ENCODE measurements at places on chromosomes 1 and 21.
A peak's percentile ranks its signal among the peaks of the same experiment; 100 is the strongest.

- DNase-seq: no peak
Observed at GRCh38 chr1:98763488-98764150, 102.1 kb downstream of the SNX7 start.

- DNase-seq: no peak
Observed at GRCh38 chr1:184329962-184330868, 56.6 kb upstream of the C1orf21 start.

DNA sequence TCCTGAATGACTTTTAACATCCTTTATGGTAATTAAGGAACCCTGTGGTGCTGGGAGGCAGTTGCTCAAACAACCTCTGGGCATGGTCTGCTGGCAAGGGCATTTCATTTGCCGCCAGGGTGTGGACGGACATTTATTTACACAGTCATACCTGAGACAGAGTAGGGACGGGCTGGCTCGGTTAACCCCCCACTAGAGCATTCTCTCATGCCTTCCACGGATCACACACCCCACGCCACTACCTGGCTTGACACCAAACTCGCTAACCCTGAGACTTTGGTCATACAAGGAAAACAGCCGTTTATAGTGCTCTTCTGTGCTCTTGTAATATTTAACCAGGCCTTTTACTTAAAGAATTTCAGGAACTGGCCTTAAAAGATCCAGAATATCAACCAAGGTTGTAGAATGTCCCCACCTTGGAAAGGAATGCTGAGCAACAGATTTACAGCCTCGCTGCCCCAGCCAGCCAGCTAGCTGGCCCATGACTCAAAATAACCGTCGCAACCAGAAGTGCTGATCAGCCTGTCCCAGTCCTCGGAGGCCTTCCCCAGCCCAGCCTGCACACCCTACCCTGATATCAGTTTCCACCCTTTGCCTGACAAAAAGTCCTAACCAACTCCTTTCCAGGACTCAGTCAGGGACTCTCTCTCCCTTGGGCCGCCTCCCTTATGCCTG, 6.5 kb upstream of the PDXK start:
- DNase-seq: peak; percentile 34

- no peak for DNase-seq
Observed at GRCh38 chr1:5954964-5955363, 37.3 kb downstream of the NPHP4 start.

- no peak for DNase-seq
Observed at GRCh38 chr1:116772648-116773045, 18.4 kb downstream of the CD2 start.

DNA sequence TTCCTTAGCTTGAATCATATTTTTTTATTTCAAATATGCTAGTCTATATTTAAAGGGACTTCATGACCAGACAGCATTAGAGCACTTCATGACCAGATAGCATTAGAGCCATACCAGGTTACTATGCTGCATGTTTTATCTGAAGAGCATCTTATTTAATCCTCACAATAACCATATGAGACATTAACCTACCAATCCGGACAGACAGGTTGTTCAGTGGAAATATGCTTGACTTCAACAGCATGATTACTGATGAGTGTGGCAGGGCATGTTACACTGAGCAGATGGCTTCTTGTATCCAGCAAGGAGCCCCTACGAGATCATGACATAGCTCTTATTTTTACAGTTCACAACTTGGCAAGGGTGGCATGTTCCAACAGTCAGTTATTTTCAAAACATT, 85.0 kb upstream of the KCTD3 start:
- no peak for DNase-seq

DNA sequence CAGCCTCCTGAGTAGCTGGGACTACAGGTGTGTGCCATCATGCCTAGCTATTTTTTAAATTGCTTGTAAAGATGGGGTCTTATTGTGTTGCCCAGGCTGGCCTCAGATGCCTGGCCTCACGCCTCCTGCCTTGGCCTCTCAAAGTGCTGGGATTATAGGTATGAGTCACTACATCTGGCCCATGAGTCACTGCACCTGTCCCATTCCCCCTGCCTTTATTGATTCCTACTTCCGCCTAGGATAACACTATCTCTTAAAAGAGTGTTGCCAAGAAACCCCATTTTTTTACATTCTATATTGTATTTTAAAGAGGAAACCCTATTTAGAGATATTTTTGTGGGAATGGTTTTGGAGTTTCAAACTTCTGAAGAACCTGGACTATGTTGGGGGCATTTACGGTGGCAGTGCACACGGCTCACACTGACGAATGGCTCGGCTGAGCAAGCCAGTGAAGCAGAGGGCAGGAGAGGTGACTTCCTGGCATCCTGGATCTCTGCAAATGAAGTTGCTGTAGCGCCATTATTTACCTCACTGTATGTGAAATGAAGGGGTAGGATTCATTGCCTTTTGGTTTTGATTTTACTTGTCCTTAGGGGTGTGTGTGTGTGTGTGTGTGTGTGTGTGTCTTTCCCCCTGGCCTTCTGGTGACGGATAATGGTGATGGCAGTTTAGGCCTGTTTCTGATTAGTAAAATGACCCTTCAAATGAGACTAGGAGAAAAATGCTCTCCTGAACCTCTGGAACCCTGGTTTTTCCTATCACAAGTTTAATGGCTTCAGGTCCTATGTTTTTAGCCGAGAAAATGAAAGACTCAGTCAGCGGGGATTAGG, 22.5 kb downstream of the KIF26B start:
- no peak for DNase-seq

GRCh38 chr1:201276891-201277290, 6.4 kb upstream of the PKP1 start:
- DNase-seq: no peak

DNA sequence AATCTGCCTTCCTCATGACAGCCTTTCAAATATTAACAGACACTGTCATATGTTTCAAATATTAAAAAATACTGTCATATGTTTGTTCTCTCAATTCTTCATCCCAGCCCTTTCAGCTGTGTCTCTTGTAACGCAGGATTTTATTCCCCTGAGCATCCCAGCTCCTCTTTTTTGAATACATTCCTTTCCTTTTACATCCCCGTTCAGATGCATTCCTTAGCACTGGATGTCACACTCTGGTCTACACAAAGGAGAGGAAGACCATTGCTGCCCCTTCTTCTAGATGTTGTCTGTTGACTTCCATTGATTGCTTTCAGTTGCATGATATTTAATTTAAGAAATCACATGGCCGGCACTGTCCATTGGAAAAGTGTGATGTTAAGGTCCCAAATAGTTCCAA, 117.4 kb upstream of the PAXBP1 start:
- DNase-seq: no peak

- DNase-seq: no peak
Observed at GRCh38 chr1:81679942-81680341, 120.8 kb upstream of the ADGRL2 start.

DNA sequence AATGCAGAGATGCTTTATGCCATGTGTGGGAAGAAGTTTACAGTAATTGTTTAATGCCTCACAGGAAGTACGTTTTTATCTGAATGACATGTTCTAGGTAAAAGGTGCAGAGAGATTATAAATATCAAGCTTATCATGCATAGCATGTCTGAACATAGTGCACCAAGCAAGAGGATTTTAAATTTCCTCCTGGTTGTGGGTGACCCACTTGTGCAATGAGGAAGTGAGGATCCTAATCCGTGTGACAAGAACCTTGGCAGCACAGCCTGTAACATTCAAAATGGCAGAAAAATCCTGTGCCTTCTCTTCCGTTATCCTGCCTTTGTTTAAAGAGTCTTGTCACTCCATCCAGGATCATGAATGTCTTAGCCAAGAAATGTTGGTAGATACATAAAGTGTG, 75.6 kb downstream of the PLA2G4A start:
- no peak for DNase-seq

DNA sequence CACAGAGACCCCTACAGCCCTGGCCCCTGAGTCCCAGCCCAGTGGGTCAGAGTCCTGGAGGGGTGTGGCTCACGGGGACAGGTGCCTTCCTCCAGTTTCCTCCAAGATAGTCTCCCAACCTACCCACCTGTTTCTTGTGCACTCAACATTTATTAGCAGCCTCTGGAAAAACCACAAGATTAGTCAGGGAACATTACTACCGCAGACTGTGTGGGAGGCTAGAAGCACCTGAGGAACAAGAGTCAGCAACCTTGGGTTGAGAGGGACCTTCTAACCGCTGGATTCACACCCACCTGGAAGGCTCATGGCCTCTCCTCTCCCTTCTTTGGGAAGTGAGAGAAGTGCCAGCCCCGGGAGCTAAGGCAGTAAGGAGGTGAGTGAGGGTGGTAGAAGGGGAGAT, 22.5 kb upstream of the IKBKE start:
- no peak for DNase-seq

DNA sequence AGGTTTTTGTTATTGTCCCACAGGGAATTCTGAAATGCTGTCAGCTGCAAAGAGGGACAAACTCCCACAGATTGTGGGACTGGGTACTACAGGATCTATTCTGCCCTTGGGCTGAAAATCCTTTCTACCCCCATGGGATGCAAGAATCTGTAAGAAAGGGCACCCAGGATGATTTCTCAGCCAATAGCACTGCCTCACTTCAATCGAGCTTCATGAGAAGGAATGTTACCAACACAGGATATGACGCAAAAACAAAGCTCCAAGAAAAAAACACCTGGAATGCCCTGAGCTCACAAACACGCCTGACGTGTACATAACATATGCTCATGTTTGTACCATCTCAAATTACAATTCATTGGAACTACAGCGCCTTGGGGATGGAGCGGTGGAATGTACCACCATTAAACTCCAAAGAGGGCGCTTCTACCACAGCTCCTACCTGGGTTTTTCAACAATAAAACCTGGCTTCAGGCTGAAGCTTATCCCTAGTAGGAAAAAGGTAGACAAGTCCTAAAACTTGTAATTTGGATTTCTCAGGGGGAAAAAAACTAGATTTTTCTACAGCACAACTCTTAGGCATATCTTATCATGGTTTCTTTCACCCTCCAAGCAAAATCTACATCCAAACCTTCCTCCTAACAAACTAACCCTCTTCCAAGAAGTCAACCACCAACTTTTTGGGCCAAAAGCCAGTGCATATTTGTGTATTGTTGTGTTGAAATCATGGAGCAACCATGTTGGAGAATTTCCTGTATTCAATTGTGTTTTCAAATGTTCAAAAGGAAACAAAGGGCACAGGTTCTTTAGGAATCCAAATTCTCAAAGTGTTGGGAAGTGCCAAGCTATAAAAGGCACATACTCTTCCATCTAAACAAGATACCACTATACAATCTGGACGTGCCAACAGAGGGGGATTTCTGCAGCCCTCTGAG, 78.9 kb downstream of the TGFBR3 start:
- no peak for DNase-seq

DNA sequence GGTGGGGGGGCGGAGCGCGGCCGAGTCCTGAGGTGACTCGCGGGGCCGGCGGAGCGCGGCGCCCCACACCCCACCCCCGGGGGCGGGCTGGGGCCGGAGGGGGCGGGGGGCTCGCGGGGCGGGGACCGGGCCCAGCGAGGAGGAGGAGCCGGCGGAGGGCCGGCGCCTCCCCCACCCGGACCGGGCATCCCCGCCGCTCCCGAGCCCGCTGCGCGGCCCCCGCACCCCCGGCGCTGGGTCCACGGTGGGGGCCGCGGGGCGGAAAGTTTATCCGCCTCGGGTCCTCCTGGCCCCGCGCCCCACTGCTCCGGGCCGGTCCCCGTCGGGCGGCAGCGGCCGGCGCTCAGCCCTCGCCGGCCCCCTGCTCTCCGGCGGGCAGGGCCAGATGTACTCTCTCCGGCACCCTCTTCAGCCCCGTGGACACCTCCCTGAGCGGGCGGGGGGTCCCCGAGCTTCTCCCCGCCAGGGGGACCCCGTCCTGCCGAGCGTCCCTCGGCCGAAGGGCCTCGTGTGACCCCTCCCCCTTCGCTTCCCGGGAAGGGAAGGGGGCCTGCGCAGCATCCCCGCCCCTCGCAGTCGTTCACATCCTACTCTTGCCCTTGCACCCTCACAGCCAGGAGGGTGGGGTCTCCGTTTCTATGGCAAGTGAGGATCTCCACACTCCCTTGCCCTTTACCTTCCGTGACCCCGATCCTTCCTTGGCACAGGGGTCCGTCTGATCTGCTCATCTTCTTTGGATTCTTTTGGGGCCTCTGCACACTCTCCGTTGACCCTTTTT, 663 bp downstream of the CAMTA1 start:
- no peak for DNase-seq

- DNase-seq: no peak
Observed at GRCh38 chr1:154157520-154158306, 2.8 kb upstream of the NUP210L start.

DNA sequence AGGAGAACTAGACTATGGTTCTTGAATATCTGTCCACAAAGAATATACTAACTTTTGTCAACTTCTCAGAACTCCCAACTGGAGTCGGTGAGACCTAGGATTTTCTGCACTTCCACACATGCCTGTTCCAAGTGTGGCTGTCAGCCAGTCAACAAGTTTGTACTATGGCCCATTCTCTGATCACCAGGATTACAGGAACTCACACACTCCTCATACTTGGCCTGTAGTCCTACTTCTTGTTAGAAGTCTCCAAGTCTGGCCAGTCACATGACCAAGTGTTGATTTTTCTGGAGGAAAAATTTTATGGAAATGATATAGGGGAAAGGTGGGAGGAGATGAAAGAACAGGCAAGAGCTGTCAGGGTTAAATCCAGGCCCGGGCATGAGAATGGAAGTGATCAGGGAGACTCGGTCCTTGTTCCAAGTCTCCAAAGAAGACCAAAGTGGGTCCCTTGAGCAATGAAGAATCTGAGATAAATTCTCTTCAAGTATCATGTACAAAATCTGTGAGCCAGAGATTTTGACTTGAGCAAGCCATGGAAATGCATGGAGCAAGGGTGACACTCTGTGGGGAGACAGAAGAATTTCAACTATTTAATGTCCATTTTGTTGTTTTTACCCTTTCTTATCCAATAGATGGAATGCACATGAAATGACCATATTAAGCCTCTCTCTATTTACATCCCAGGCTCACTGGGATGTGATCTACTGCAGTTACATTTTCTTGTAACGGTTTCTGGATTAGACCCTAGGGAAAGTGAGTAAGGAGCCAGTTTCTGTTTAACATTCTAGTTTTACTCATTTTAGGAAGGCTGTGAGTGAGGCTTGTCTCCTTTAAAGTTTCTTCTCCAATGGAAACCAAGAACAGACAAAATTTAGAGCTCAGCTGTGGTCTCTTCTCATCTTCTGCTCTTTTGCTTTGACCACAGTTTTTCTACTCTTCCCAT, 320.9 kb downstream of the ASTN1 start:
- peak; percentile 39 for DNase-seq

GRCh38 chr1:150225546-150225945, 10.4 kb downstream of the ANP32E start:
- DNase-seq: no peak

DNA sequence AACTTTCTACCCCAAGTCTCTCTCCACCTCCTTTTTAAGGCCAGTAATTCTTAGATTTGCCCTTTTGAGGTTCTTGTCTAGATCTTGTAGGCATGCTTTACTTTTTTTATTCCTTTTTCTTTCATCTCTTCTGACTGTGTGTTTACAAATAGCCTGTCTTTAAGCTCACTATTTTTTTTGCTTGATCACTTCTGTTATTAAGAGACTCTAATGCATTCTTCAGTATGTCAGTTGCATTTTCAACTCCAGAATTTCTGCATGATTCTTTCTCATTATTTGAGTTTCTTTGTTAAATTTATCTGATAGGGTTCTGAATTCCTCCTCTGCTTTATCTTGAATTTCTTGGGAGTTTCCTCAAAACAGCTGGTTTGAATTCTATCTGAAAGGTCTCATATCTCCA, 30.9 kb downstream of the XPR1 start:
- no peak for DNase-seq

GRCh38 chr1:225977937-225978748, 21.0 kb downstream of the SDE2 start:
- no peak for DNase-seq

- no peak for DNase-seq
Observed at GRCh38 chr1:41905093-41905675, 13.5 kb downstream of the HIVEP3 start.

- DNase-seq: no peak
Observed at GRCh38 chr1:167496797-167497619, 21.3 kb downstream of the CD247 start.

Measured in NCI-H187 treated with DMSO at 0.1 percent for 48 hours (cell line).